ENCODE measurements at places on chromosomes 7 and 10. TPM values are rescaled to one million over a fixed set of nuclear protein-coding genes. Genes with fewer than 3 reads are reported as not detected.

The C10orf62 gene
- total RNA-seq, result 0.32 TPM

The GDF2 gene
- not detected for total RNA-seq

The MKI67 gene
- 17.0 TPM for total RNA-seq

The CXCL12 gene
- 17.7 TPM for total RNA-seq

The ITIH5 gene
- 14.4 TPM for total RNA-seq

The GATA3 gene
- total RNA-seq, result 0.11 TPM

The GJD4 gene
- 0.22 TPM for total RNA-seq
